ENCODE measurements at places on chromosomes 12 and 14.

DNA sequence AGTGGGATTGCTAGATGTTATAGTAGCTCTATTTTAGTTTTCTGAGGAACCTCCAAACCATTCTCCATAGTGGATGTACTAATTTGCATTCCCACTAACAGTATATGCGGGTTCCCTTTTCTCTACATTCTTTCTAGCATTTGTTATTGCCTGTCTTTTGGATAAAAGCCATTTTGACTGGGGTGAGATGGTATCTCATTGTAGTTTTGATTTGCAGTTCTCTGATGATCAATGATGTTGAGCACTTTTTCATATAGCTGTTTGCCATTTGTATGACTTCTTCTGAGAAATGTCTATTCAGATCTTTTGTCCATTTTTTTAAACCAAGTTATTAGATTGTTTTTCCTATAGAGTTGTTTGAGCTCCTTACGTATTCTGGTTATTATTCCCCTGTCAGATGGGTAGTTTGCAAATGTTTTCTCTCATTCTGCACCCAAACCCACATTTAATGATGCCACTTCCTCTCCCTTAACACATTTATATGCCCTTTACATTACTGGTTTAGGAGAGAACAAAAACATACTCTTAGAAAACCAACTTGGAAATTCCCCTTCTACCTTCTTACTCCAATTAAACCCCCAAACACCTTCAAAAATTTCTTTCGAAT, 48.2 kb downstream of the NELL2 start:
- no peak for DNase-seq

DNA sequence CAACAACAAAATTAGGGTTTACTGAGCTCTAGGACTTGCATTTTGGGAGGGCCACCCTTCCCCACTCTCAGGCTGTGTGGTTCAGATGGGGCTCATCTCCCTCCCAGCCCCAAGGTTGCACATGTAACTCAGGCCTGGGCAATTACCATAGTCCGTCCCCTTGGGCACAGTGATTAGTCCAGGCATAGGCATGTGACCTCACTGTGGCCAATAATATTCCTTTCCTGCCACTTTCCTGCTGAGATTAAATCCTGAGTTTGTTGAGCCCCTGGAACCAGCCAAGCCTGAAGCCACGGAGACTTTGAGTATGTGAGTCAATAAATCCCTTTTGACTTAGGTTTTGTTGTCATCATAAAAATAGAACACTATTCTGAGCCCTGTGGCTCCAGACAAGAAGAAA, 113.0 kb downstream of the AACS start:
- no peak for DNase-seq

- no peak for DNase-seq
These were observed 54.0 kb downstream of the MIPOL1 start for GRCh38 chr14:37251775-37252174.

DNA sequence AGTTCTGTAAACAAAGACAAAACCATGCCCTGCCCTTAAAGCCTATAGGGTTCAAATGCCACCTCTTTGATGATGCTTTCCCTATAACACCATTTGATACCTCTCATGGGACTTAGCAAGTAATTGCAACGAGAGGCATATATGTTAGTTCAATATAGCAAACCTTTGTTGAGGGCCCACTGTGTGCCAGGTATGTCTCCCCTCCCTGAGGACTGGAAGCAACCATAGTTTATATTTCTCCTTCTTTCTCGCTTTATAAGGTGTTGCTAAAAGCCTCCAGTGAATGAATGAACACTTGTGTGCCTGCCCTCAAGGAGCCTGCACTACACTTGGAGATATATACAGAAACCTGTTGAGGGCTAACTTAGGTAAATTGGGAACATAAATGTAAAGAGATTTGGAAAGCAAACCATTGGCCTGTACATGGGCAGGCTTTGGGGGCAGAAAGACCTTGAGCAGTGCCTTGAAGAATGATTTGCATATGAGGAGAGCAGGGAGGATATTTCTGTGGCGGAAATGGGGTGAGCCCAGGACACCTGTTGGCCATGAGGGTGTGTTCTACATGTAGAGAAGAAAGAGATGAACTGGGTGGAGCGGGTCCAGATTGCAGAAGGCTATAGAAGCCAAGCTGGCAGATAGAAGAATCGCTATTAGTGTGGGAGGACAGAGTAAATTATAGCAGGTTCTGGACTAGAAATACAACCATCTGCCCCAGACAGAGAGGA, 1.8 kb upstream of the CKAP4 start:
- no peak for DNase-seq

DNA sequence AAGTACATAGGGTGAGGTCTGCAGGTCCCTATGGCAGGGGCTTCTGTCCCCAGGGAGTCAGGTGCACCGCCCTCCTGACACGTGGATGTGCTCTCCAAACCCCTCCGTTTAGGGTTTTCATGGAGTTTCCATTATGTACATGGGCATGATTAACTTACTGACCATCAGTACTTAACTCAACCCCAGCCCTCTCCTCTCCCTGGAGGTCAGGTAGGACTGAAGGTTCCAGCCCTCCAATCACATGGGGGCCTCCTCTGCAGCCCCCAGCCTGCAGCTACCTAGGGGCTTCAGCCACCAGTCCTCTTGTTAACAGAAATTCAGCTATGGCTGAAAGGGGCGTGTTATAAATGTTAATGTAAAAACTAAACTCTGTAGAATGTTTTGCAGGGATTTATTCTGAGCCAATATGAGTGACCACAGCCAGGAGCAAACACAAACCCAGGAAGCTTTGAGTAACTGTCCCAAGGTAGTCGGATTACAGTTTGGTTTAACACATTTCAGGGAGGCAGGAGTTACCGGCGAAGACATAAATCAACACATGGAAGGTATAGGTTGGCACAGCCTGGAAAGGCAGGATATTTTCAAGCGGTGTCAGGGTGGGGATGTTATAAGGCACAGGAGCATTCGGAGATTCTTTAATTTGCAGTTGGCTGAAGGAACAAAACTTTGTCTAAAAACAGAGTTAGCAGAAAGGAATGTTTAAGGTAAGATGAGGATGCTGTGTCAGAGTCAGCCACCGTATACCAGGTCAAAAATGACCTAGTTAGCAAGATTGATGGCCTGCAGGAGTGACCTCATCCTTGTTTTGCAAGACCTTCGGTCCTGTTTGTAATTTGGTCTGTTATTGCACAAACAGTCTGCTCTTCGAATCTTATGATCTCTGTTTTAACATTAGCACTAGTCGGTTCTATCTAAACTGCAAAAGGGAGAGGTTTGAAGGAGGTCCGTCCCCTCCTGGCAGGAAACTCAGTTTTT, 75.2 kb downstream of the TNFAIP2 start:
- DNase-seq: no peak

GRCh38 chr14:78346747-78347146, 176.6 kb downstream of the NRXN3 start:
- DNase-seq: no peak

DNA sequence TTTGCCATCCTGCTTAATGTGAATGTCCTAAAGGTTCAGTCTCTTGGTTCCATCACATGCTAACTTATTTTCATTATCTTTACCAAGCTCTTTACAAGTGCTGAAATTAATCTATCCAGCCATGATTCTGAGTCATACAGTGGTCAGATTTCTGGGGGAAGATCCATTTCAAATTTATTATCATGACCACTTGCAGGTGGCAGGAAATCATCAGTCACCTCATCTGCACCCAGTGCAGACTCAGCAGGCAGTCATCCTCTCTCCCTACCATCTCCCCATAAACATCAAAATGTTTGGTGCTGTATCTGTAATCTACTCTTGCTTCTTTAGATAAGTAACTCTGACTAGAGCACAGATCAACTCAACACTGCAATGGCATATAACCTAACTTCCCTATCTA, 23.5 kb downstream of the ATG14 start:
- no peak for DNase-seq

- no peak for DNase-seq
These were observed 262.5 kb upstream of the CAND1 start for GRCh38 chr12:67006610-67007009.

DNA sequence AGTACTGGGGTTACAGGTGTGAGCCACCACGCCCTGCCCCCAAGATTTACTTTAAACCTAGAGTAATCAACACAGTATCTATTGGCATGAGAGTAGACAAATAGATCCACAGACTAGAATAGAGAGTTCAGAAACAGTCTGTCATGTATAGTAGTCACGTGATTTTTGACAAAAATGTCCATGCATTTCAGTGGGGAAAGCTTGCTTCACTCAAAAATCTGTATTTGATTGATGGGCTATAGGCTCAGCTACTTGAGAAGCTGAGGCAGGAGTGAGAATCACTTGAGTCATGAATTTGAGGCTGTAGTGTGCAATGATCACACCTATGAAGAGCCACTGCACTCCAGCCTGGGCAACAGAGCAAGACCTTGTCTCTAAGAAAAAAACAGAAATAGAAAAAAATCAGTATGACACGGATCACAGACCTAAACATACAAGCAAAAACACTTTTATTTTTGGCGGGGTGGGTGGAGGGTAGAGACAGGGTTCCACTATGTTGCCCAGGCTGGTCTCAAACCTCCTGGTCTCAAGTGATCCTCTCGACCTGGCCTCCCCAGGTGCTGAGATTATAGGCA, 7.6 kb upstream of the ORAI1 start:
- DNase-seq: no peak

- no peak for DNase-seq
These were observed 297.3 kb upstream of the FAR2 start for GRCh38 chr12:28851781-28852180.

Measured in activated effector memory CD4-positive, alpha-beta T cell treated with Interleukin-2 at 50 U/mL for 16 hours (primary cell).